ENCODE measurements at places on chromosomes 5 and 9.

- no peak for DNase-seq
Measured at GRCh38 chr9:2288309-2288708, 273.2 kb downstream of the SMARCA2 start.

DNA sequence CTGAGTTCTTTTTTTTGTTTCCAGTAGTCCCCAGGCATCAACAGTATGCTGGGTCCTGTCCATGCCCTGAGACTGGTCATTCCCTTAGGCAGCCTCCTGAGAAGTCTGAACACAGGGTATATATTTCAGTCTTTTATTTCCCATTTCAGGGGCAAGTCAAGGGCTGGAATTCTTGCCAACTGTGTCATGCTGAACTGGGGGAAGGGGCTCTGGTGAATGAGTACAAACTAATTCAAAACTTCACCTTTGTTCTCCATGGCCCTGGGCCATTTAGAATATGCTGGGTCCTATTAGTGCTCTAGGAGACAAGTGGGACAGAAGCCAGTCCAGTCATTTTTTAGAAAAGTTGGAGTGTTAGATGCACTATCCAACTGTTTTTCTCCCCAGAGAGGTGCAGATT lies 170.3 kb downstream of the TMC1 start:
- DNase-seq = no peak

GRCh38 chr9:25681266-25681665 lies 3.0 kb upstream of the TUSC1 start:
- no peak for DNase-seq

GRCh38 chr9:125043148-125043547 lies 100.2 kb downstream of the SCAI start:
- no peak for DNase-seq

GRCh38 chr5:129445379-129445778 lies 14.7 kb upstream of the ADAMTS19 start:
- DNase-seq = no peak

DNA sequence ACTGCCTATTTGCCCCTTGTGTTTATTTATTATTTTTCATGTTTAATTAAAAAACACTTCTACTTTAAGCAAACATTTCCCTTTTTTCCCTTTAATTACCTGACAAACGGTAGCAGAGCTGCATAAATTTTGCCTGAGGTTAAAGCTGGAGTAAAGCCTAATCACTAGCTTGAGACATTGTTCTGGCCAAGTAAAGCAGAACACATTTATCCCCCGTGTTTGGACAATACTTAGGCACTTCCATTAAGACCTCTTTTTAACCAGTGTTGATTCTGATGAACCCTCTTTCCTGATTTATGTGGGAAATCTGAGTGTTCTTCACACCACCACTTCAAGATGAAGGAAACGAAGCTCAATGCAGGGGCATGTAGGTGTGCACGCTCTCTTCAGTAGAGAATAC lies 54.5 kb downstream of the BNC2 start:
- no peak for DNase-seq

- no peak for DNase-seq
Measured at GRCh38 chr5:77390795-77391194, 101.3 kb downstream of the WDR41 start.

Measured in T-helper 1 cell (primary cell).